ENCODE measurements at places on chromosomes 3 and 15.

GRCh38 chr15:41490355-41490754, 3.3 kb upstream of the ITPKA start:
- DNase-seq, result no peak

DNA sequence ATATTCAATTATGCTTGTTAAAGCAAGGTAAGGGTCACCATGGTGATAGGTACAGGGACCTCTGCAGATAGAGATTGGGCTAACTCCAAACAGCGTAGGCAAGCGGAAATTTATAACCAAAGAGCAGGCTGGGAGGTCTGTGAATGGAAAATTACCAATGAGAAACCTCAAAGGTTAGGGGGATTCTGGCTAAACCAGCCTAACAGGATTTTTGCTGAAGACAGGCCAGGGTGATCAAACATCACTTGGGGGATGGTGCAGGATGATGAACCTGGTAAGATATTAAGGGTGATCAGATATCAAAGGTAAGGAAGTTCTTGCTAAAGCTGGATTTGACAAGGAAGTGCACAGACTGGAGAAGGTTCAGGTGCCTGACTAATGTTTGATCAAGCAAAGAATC, 35.3 kb upstream of the SNRPN start:
- no peak for DNase-seq

GRCh38 chr3:43629257-43629656, 7.4 kb upstream of the ANO10 start:
- DNase-seq, result no peak

DNA sequence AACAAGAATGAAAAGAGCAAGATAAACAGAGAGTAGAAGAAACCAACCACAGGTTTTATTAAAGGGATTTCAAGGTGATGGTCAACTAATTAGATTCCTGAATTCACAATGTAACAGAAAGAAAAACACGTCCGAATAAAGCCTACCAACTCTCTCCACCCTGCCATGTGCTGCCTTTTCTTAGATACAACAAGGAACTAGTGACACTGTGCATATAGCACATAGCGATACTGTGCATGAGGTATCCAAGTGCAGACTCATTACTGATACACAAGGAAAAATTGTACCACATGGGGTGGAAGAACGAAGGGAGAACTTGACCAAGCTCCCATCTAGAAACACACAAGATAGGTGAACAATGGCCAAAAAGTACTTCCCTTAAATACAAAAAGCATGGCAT, 154.6 kb downstream of the MAGI1 start:
- DNase-seq, result no peak

DNA sequence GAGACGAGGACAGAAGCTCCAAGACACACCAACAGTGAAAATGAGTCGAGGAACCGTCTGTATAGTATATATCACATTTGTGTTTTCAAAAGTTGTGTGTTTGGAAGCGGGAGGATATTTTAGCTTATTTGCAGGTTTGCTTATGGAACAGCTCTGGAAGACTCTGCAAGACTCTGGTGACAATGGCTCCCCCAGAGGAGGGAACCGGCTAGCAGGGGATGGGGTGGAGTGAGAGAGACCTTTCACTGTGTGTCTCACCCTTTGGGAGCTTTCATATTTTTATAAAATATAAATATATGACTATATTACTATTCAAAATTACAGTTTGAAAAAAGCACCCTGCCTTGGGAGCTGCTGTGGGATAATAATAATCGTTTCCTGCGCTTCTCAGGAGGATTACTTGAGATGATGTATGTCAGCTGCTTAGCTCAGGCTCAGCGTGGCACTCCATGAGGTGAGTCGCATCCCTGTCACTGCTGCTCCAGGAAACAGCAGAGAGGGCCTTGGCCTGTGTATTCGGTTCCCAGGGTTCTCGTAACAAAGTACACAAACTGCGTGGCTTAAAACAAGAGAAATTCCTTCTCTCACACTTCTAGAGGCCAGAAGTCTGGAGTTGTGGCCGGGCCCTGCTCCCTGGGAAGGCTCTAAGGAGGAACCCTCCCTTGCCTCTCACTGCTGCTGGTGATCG, 183.9 kb downstream of the FAM43A start:
- no peak for DNase-seq

DNA sequence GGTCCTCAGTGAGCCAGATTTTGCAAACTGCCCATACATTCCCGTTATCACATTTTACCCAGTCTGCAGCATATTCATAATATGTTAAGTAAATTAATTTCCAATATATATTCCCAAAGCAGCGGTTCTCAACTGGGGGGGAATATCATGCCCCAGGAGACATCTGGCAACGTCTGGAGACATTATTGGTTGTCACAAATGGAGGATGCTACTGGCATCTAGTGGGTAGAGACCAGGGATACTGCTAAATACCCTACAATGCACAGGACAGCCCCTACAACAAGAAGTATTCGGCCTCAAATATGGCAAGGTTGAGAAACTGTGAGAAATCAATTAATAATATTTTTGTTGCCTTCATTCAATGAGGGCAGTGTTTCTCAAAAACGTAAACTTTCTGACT, 280.3 kb downstream of the MAGI1 start:
- no peak for DNase-seq

GRCh38 chr3:148955544-148956346, 35.6 kb upstream of the GYG1 start:
- DNase-seq, result no peak

DNA sequence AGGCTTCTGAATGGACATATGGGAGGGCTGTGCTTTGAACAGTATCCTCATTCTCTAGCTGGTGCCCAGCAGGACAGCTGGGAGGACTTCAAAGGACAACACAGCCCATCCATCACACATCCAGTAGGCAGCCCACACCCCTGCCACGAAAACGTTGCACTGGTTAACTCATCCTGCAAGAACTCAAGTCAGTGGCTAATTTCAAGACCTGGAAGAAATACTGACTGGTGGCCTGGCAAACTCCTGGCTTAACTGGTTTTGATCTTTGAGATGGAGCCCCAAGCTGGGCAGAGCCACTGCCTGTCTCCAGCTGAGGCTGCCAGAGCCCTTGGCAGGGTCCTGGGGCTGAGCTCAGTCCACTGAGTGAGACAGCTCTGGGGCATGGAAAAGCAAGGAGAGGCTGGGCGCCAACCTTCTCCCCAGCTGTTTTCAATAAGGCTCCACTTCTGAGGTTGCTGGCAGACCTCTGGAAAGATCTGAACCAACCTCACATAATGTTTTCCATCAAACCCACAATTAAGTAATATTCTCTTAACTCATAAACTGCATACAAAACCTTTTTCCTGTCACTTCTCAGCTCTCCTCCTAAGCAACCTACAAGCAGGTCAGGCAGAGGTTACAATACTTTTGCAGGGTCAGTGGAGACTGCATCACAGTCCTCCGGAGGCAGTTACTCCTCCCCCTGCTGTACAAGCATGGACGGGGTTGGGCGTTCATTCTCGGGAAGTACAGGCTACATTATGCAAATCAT, 110.3 kb downstream of the MYLK start:
- DNase-seq, result no peak

DNA sequence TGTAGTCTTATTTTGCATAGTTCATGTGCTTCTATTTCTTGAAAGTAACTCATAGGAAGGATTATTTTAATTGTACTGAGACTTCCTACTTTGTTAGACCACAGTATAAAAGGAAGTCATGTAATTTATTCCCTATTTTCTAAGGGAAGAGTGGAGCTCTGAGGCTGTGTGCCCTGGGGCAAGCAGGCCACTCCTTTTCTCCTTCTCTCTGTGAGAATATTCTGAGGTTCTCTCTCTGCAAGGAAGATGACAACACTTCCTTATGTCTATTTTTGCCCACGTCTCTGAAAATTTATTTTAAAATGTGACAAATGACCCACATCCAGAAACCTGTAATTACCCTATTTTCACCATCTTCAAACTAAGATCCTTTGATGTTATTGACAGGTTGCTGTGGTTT, 11.0 kb downstream of the KCTD6 start:
- DNase-seq, result no peak

GRCh38 chr3:49769286-49769915, 16.9 kb downstream of the IP6K1 start:
- no peak for DNase-seq

DNA sequence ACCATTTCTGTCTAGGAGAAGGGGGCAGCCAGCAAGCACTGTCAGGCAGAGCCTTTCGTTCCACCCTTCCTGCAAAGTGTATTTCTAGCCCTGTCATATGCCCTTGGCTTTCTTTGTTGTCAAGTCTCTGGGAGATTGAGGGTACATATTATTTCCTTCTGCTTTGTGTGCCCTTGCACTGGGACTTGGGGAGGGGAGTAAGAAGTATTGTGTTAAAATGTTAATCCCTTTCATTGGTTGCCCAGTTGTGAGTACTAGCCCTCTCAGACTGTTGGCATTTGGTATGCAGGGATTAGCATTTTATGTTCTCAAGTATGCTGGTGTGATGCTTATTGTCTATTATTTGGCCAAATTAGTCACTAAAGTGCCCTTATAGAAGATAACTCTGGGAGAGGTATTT, 63.9 kb downstream of the RBM6 start:
- no peak for DNase-seq

DNA sequence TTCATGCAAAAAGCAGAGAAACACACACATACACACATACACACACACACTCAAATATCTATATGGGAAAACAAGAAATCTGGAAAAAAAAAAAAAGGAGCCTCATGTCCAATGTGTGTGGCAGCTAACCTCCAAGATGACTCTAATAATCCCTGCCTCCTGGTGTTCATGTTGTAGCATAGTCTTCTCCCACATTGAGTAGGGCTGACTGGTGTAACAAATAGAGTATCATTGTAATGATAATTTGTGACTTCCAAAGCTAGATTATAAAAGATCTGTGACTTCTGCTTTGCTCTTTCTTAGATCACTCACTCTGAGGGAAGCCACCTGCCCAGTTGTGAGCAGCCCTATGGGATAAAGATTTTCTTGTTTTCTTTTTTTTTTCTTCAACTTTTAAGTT, 130.9 kb upstream of the TNIK start:
- no peak for DNase-seq

- no peak for DNase-seq
Measured at GRCh38 chr3:138433892-138434275, 532 bp upstream of the ESYT3 start.

DNA sequence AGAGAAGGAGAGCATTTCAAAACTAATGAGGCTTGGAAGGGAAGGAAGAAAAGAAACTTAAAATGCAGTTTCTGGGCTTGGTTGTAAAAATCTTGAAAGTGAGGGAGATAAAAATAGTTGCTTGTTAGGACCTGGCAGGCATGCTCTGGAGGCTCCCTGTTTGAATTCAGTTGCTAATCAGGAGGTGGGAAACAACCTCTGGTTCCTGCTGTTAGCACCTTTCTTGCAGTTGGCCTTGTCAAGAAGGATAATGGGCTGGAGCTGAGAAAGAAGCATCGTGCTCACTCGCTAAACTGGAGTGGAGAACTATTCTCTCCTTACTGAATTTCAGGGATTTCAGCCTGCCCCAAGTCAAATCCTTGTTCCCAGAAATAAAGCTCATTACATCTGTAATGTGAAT, 23.4 kb downstream of the SNAPC5 start:
- DNase-seq, result no peak

- no peak for DNase-seq
Measured at GRCh38 chr3:107561980-107562379, 39.2 kb downstream of the BBX start.

DNA sequence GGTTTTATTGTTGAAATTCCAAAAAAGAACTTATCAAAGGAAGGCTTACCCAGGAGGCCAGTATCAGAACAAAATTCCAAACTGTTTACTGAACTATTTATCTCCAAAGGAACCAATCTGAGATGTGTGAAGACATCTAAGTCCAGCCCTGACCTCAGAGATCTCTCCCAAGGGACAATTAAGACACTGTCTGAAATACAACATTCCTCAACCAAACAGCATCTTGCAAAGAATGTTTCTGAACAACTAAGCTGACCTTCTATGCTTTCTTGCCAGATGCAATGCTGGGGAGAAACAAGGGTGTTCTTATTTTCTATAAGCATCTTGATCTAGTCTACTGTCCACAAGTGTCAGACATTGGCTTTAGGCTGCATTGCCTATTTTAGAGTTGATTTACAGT, 13.6 kb downstream of the PDZRN3 start:
- no peak for DNase-seq

GRCh38 chr3:129470861-129471260, 30.8 kb downstream of the IFT122 start:
- DNase-seq, result no peak

GRCh38 chr15:49383266-49383665, 39.8 kb upstream of the FGF7 start:
- DNase-seq, result no peak

GRCh38 chr15:63722204-63722808, 111.4 kb downstream of the HERC1 start:
- no peak for DNase-seq

DNA sequence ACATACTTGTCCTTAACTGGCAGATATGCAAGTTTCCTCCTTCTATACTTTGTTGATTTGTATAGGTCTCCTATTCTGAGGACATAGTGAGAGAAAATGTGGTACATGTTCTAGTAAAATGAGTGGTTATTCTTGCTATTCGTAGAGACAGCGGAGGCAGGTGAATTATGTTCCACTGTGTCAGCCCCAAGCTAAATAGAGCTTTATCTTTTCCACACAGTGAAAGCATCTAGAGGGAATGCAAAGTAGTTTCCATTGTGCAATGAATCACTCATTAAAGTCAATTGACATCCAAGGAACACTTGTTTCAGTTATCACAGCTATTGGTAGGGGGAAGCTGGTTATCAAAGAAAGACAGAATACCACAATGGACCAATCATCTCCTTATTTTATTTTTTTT, 262.4 kb downstream of the NLGN1 start:
- DNase-seq, result no peak

GRCh38 chr15:61660579-61660978, 399.7 kb downstream of the VPS13C start:
- DNase-seq, result no peak

- no peak for DNase-seq
Measured at GRCh38 chr3:40655551-40655950, 130.8 kb downstream of the ZNF621 start.

- no peak for DNase-seq
Measured at GRCh38 chr15:99518191-99518590, 47.6 kb upstream of the MEF2A start.

- no peak for DNase-seq
Measured at GRCh38 chr15:95557226-95558046, 773.1 kb upstream of the NR2F2 start.

- DNase-seq, result no peak
Measured at GRCh38 chr3:12442654-12443501, 41.4 kb upstream of the TSEN2 start.

GRCh38 chr15:35926007-35926380, 380.0 kb upstream of the DPH6 start:
- no peak for DNase-seq

- no peak for DNase-seq
Measured at GRCh38 chr15:66153549-66154415, 99.8 kb downstream of the MEGF11 start.

- no peak for DNase-seq
Measured at GRCh38 chr15:23645371-23646164, 2.1 kb downstream of the MAGEL2 start.

DNA sequence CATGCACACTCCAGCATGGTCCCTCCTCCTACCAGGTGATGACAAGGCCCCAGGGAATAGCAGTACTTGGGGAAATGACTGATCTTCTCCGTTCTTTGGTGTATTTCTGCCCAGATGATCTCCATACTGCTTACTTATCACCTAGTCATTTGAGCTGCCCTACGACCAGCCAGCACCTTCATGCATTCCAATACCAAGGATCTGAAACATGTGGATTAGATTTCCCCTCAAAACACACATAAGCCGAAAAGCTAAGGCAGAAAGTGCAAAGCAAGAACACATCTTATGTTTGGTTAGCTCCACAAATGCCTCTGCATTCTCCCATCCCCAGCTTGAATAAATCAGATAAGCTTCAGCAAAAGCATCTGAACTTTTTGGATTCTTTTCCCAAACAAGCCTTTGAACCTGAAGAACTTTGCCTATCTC, 64.8 kb upstream of the BCL6 start:
- no peak for DNase-seq

All from activated CD4-positive, alpha-beta T cell treated with anti-CD3 and anti-CD28 coated beads for 24 hours (primary cell).